ENCODE measurements at places on chromosomes 4 and X. TPM values are rescaled to one million over a fixed set of nuclear protein-coding genes. Genes with fewer than 3 reads are reported as not detected.

Gene NXF2
- not detected for total RNA-seq

Gene SSX2B
- not detected for total RNA-seq

Gene MAGEA4
- total RNA-seq, result not detected

Gene MAN2B2
- 17.5 TPM for total RNA-seq

DNA sequence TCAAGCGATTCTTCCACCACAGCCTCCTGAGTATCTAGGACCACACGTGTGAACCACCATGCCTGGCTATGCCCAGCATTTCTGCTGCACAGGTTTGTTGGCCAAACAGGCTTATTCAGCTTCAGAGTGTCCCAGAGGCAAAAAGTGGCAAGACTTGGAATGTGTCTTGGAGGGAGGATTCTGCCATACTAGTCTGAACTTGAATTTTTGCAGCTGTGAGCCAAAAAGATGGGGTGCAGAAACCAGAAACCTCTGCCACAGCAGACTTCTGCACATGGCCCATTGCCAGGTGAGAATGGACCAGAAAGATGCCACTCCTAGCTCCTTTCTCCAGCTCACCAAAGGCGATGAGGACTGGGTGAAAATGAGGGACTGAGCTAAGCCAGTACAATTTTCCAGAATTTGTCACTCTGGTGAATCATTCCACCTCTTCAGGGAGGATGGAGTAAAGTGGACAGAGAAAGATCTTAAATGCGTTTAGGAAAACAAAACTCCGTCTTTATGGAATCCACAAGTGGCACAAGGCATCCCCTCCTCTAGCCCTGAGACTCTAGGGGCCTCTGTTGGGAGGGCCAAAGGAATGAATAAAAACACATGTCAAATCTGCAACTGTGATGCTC lies 369.1 kb upstream of the CLNK start:
- H3K36me3 ChIP-seq, result no peaks in the 10 kb centered on the region
- H3K27me3 ChIP-seq, result no peaks in the 10 kb centered on the region
- no peaks in the 10 kb centered on the region for H3K4me1 ChIP-seq

DNA sequence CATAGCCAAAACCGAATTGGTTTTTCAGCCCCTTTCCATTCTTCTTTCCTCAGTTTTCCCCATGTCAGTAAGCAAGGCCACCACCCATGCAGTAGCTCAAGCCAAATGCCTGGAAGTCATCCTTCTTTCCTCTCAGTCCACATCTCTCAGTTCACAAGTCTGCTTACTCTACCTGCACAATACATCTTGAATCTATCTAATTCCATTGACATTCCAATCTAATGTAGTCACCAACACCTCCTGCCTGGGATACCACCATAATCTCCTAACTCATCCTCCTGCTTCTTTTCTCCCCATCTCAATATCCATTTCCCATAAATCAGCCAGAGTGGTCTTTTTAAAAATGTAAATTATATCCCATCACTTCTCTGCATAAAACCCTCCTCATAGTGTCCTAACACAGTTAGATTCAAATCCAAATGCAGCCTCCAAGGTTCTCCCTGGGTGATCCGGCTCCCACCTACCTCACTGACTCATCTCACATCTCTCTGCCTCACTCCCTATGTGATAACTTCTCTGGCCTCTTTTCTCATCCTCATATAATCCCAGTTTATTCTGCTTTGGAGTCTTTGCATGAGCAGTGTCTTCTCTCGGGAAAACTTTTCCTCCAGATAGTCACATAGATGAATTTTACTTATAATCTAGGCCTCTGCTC lies 26.9 kb downstream of the KCNIP4 start:
- no peak overlapping the region for H3K4me3 ChIP-seq
- H3K4me1 ChIP-seq, result no peaks in the 10 kb centered on the region
- no peaks in the 10 kb centered on the region for H3K36me3 ChIP-seq
- no peak overlapping the region for H3K27ac ChIP-seq
- no peak for DNase-seq

DNA sequence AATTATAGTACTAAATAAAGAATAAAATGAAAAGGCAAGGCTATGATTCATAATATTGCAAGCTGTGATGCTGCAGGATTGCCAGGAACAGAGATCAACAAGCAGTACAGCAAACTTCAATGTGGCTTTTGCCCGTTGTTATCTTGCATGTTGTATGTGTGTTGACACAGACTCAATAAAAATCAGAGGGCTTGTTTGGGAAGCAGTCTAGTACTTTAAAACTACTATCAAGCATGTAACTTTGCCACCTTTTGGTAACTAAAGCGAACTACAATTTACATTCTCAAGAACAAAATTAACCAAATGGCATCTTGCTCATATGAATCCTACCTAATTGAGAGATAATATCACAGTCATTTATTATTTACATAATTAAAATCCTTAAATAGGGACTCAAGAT lies 79.8 kb upstream of the GPM6A start:
- no peaks in the 10 kb centered on the region for H3K4me1 ChIP-seq
- no peaks in the 10 kb centered on the region for H3K27me3 ChIP-seq
- H3K36me3 ChIP-seq, result no peaks in the 10 kb centered on the region
- no peak for DNase-seq
- no peak overlapping the region for H3K27ac ChIP-seq

DNA sequence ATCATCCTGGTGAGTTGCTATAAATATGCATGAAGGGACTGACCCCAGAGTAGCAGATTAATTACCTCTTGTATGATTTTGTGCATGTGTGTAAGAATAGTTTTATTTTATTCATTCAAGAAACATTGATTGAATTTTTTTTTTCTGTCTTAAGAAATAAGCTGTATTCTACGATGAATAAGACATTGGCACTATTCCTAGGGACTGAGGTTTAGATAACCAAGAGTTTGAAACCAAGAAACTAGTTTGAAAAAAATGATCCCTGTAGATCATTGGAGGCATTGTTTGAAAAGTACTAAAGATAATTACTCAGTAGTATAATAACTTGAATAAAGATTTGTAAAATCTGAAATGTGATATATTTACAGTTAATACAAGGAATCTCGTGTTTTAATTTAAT lies 1086.9 kb downstream of the PCDH7 start:
- no peaks in the 10 kb centered on the region for H3K27me3 ChIP-seq
- no peak overlapping the region for H3K4me3 ChIP-seq
- no peak overlapping the region for H3K27ac ChIP-seq
- no peaks in the 10 kb centered on the region for H3K36me3 ChIP-seq

- DNase-seq, result no peak
- H3K27me3 ChIP-seq, result no peaks in the 10 kb centered on the region
- no peak overlapping the region for H3K27ac ChIP-seq
- H3K36me3 ChIP-seq, result no peaks in the 10 kb centered on the region
These were observed 37.6 kb upstream of the HPGD start for GRCh38 chr4:174559894-174560293.

GRCh38 chrX:24646745-24647182 lies 383 bp downstream of the PCYT1B start:
- peak overlapping the region; percentile 28 for H3K4me3 ChIP-seq
- peaks cover 6% of the 10 kb centered on the region for H3K4me1 ChIP-seq
- H3K27ac ChIP-seq, result no peak overlapping the region
- no peaks in the 10 kb centered on the region for H3K36me3 ChIP-seq
- peak; percentile 4 for DNase-seq

Gene HMX1
- not detected for total RNA-seq

DNA sequence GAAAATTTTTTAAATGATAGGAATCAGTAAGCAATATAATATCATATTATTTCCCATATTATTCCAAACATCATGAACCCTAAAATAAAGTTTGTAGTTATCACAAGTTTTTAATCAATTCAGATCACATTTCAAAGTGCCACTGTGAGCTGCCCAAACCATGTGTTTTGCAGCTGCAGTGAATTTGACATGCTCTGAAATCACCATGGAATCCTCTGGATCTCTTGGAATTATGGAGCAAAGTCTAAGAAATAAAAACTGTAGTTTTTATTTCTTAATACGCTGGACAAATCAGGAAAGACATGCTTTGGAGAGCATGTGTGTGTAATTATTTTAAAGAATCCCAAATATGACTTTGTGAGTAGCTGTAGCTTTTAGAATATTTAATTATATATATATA lies 262.7 kb downstream of the ANKRD50 start:
- H3K4me1 ChIP-seq, result no peaks in the 10 kb centered on the region
- H3K4me3 ChIP-seq, result no peak overlapping the region
- H3K27me3 ChIP-seq, result no peaks in the 10 kb centered on the region
- H3K27ac ChIP-seq, result no peak overlapping the region
- H3K36me3 ChIP-seq, result no peaks in the 10 kb centered on the region

- no peaks in the 10 kb centered on the region for H3K27me3 ChIP-seq
- no peak for DNase-seq
- H3K4me3 ChIP-seq, result no peak overlapping the region
- H3K36me3 ChIP-seq, result no peaks in the 10 kb centered on the region
- H3K27ac ChIP-seq, result no peak overlapping the region
These were observed 56.5 kb downstream of the ZNF674 start for GRCh38 chrX:46488712-46489111.

GRCh38 chrX:56727531-56727930 lies 1.5 kb upstream of the NBDY start:
- DNase-seq, result no peak
- no peak overlapping the region for H3K4me3 ChIP-seq
- no peaks in the 10 kb centered on the region for H3K36me3 ChIP-seq
- no peaks in the 10 kb centered on the region for H3K27me3 ChIP-seq

DNA sequence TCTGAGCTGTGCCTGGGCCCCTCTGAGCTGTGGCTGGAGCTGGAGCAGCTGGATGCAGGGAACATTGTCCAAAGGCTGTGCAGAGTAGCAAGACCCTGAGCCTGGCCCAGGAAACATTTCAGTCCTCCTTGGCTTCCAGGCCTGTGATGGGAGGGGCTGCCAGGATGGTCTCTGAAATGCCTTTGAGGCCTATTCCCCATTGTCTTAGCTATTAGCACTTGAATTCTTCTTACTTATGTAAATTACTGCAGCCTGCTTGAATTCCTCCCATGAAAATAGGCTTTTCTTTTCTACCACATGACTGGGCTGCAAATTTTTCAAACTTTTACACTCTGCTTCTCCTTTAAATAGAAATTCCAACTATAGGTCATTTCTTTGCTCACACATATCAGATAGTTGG lies 349.8 kb upstream of the KLHL4 start:
- no peaks in the 10 kb centered on the region for H3K36me3 ChIP-seq
- no peak overlapping the region for H3K27ac ChIP-seq
- no peak for DNase-seq
- no peaks in the 10 kb centered on the region for H3K27me3 ChIP-seq
- no peaks in the 10 kb centered on the region for H3K4me1 ChIP-seq

Gene PLXNB3
- total RNA-seq, result 0.51 TPM

Gene TLR2
- total RNA-seq, result 0.53 TPM

GRCh38 chr4:98996765-98997068 lies 1.2 kb downstream of the METAP1 start:
- peak overlapping the region; percentile 76 for H3K27ac ChIP-seq
- no peaks in the 10 kb centered on the region for H3K27me3 ChIP-seq
- H3K4me1 ChIP-seq, result peaks cover 28% of the 10 kb centered on the region
- DNase-seq, result no peak
- H3K4me3 ChIP-seq, result peak overlapping the region; percentile 78

Gene FGG
- total RNA-seq, result not detected

- H3K27ac ChIP-seq, result no peak overlapping the region
- H3K4me1 ChIP-seq, result no peaks in the 10 kb centered on the region
- no peak overlapping the region for H3K4me3 ChIP-seq
- DNase-seq, result no peak
These were observed 98.6 kb upstream of the ATXN3L start for GRCh38 chrX:13418126-13419097.

Gene USP17L25
- not detected for total RNA-seq

DNA sequence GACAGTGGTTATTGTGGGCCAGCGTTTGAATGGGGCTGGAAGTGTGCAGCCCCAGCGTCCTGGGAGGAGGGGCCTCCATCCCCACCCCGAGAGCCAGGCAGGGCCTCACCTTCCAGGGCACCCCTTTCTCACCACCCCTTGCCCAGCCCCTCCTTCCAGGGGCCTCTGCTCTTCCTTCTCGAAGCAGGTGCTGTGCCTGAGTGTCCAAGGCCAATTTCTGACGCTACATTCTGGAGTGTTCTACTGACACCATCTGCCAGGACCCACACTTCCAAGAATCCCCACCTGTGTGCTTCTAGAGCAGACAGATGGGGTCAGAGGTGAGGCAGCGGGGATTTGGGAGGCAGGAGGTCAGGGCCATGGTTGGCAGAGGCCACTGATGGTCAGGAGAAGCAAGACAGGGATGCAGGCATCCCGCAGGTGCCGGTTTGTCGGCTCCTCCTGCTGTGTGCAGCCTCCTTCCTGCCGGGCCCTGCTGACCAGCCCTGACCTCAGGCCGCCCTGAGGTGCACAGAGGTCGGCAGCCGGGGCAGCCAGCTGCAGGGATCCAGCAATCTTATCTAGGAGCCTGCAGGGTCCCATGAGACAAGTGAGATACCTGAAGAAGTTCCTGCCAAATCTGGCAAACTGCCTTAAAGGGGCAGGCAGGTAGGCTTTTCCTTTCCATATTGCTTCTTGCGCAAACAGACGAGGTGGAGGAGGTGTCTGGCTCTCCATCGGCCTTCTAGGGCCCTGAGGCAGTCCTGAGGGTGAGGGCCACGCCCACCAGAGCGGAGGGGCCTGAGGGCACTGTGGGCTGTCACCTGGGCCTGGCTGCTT lies 18.8 kb downstream of the MSANTD1 start:
- H3K36me3 ChIP-seq, result no peaks in the 10 kb centered on the region
- peak; percentile 29 for DNase-seq
- no peak overlapping the region for H3K27ac ChIP-seq

Gene ADGRL3
- not detected for total RNA-seq

Gene IL15
- 0.70 TPM for total RNA-seq

GRCh38 chr4:8349664-8350236 lies 80.2 kb downstream of the HTRA3 start:
- H3K27me3 ChIP-seq, result peaks cover 5% of the 10 kb centered on the region
- H3K4me1 ChIP-seq, result no peaks in the 10 kb centered on the region
- H3K36me3 ChIP-seq, result no peaks in the 10 kb centered on the region
- no peak overlapping the region for H3K4me3 ChIP-seq

Gene SOX3
- total RNA-seq, result not detected

- no peak for DNase-seq
- H3K27me3 ChIP-seq, result no peaks in the 10 kb centered on the region
- H3K4me3 ChIP-seq, result no peak overlapping the region
- H3K27ac ChIP-seq, result no peak overlapping the region
These were observed 274.7 kb upstream of the FGF13 start for GRCh38 chrX:138986235-138986634.

- no peak overlapping the region for H3K27ac ChIP-seq
- H3K27me3 ChIP-seq, result no peaks in the 10 kb centered on the region
- no peak overlapping the region for H3K4me3 ChIP-seq
- no peaks in the 10 kb centered on the region for H3K4me1 ChIP-seq
These were observed 264.0 kb upstream of the HAND2 start for GRCh38 chr4:173793937-173794510.

GRCh38 chrX:68710870-68711576 lies 63.6 kb downstream of the STARD8 start:
- no peaks in the 10 kb centered on the region for H3K4me1 ChIP-seq
- DNase-seq, result no peak
- no peak overlapping the region for H3K4me3 ChIP-seq
- H3K27me3 ChIP-seq, result no peaks in the 10 kb centered on the region

GRCh38 chr4:25184056-25184455 lies 23.8 kb upstream of the SEPSECS start:
- DNase-seq, result no peak
- no peak overlapping the region for H3K27ac ChIP-seq
- no peaks in the 10 kb centered on the region for H3K36me3 ChIP-seq
- H3K4me1 ChIP-seq, result peaks cover 6% of the 10 kb centered on the region
- H3K27me3 ChIP-seq, result no peaks in the 10 kb centered on the region
- H3K4me3 ChIP-seq, result no peak overlapping the region

Data from CD8-positive, alpha-beta memory T cell (primary cell).